ENCODE measurements at places on chromosomes 13 and 19. TPM values are rescaled to one million over a fixed set of nuclear protein-coding genes. Genes with fewer than 3 reads are reported as not detected.

The TEX26 gene
- not detected for total RNA-seq

The ANKRD24 gene
- total RNA-seq, result 2.0 TPM

The KLK2 gene
- total RNA-seq, result not detected

The TYROBP gene
- not detected for total RNA-seq

The PRKCG gene
- not detected for total RNA-seq

The PINLYP gene
- total RNA-seq, result 11.0 TPM

The ZNF578 gene
- total RNA-seq, result 3.4 TPM

The SNAPC2 gene
- 17.7 TPM for total RNA-seq

The CGB5 gene
- not detected for total RNA-seq

The VSTM2B gene
- total RNA-seq, result not detected

The TSC22D1 gene
- 130 TPM for total RNA-seq

The PTOV1 gene
- total RNA-seq, result 134 TPM

The C19orf12 gene
- 26.2 TPM for total RNA-seq

The KISS1R gene
- total RNA-seq, result not detected

The DENND1C gene
- total RNA-seq, result not detected

The JOSD2 gene
- total RNA-seq, result 37.5 TPM

The MARK4 gene
- 18.1 TPM for total RNA-seq

The SULT2B1 gene
- 0.54 TPM for total RNA-seq

Measured in placental epithelial cell (primary cell).